ENCODE measurements at places on chromosomes 13 and 19.

GRCh38 chr19:55581145-55581822 lies 636 bp upstream of the ZNF579 start:
- DNase-seq = no peak

- DNase-seq = no peak
These were observed 11.0 kb downstream of the MAN2B1 start for GRCh38 chr19:12655546-12655945.

DNA sequence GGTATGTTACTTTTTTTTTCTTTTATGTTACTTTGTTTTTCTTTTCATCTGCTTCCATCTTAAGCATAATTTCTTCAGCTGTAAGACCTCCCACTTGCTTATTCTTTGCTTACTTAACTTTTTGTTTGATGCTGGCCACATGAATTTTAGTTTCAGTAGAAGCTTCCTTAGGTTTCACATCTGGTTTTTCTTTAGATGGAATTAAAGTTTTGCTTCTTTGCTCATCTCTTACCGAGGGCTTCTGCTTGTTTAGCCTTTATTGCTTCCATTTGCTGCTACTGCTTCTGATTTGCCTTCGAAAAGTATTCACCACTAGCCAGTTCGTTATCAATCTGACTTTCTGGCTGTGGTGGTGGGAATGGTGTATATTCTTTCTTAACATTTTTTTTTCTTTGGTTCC lies 90.9 kb downstream of the GJA3 start:
- no peak for DNase-seq

GRCh38 chr19:3478409-3479176 lies 1.7 kb downstream of the SMIM24 start:
- no peak for DNase-seq

DNA sequence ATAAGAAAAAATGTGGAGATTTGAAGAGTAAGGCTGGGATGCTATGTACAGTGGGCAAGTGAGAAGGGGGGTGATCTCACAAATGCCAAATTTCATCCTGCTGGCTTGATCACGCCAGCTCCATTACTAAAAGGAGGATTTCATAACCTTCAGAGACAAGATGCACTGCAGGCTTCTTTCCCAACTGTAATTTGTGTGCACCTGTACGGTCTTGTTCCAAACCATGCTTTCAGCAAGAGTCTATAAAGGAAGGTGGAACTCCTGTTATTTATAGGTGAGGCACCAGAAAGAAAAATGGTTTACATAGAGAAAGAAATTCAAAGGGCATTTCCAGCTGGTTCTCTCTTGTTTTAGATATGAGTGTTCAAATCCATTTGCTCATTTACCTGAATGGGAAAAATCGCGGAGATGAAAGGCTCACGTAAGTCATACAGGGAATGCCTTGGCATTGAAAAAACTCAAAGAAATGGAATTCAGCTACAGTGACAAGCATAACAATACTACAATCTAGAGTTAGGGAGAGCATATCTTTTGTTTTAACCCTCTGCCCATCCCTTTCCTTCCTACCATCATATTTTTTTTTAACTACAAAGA lies 13.3 kb downstream of the EFNB2 start:
- no peak for DNase-seq

DNA sequence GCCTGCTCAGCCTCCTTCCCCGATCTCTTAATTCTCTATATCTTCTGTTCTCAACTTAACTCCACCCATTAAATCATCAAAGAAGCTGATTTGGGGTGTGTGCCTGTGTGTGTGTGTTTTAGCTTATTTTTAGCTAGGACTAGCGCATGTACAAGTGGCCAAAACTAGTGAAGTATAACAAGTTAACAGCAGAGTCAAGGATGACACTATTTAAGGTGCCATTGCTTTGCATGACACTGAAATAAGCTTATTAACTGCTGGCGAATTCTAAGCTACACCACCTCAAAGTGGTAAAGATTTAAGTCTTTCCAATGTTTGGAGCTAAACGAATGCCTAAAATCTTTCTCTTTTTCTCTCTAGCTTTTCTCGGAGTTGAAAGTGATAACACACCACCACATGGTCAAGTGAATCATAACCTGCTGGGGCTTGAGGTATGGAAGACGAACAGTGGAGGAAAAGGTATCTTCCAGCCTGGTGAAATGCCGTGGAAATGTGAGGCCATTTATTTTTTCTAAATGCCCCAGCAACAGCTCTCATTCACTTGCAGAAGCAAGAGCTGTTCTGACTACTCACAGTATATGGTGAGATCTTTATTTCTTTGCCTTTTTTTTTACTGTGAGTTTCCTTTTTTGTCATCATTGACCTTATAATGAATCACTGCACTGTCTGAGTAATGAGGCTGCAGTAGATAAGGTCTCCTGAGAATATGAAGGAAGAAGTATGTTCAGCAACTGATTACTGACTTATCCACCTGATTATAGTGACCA lies 570.3 kb downstream of the PCDH9 start:
- no peak for DNase-seq

- DNase-seq = no peak
These were observed 7.3 kb downstream of the IRS2 start for GRCh38 chr13:109779074-109779473.

DNA sequence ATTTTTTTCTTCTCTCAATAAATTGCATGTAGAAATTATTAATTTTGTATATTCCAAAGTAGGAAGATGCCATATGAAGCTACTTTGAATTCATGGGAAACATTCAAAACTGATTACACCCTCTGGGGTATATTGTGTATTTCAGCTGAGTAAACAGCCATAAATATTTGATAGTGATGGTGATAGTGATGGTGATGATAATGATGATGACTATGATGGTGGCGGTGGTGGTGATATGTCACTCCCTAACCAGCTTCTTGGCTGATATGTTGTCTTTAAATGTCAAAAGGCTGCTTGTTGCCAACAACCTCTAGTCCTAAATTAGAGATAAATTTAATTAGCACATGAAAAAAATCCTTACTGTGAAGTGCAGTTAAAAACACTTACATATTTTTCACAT lies 102.0 kb downstream of the LRCH1 start:
- DNase-seq = no peak

- no peak for DNase-seq
These were observed 234.9 kb downstream of the PCDH9 start for GRCh38 chr13:66995203-66995611.

- no peak for DNase-seq
These were observed 169.7 kb downstream of the KLF5 start for GRCh38 chr13:73228546-73228945.

DNA sequence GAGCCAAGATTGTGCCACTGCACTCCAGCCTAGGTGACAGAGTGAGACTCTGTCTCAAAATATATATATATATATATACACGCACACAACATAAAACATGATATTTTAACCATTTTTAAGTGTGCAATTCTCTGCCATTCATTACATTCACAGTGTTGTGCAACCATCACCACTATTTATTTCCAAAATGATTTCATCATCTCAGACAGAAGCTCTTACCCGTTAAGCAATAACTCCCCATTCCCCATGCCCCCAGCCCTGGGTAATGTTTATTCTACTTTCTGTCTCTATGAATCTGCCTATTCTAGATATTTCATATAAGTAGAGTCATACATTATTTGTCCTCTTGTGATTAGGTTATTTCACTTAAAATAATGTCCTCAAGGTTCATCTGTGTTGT lies 20.3 kb downstream of the WDR88 start:
- no peak for DNase-seq

DNA sequence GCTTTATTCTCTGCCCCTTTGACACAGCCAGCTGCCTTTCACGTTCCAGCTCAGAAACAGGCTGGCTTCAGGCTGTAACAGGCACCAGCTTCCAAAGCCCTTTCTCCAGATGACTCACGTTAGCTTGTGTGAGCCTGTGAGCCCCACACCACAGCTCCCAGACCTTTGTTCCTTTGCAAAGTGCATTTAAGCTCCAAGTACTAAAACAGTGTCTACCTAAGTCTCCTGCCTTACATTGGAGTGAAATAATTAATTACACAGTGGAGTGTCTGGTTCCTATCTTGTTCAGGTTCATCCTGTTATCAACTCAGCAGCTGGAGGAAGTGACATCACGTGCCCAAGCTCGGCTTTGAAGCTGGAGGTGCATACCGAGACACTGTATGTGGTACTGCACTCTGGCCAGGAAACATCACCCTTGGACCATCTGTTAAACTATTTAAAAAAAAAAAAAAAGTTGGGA lies 475.8 kb downstream of the FOXO1 start:
- DNase-seq = peak; percentile 20

Measured in GM04504 (cell line).